ENCODE measurements at places on chromosomes 5 and 9. TPM values are rescaled to one million over a fixed set of nuclear protein-coding genes. Genes with fewer than 3 reads are reported as not detected.

GRCh38 chr9:123669346-123669745, 260.6 kb downstream of the DENND1A start:
- no peak overlapping the region for H3K27ac ChIP-seq
- no peak for DNase-seq
- H3K4me3 ChIP-seq: no peak overlapping the region
- H3K36me3 ChIP-seq: peaks cover 17% of the 10 kb centered on the region
- H3K27me3 ChIP-seq: no peaks in the 10 kb centered on the region
- no peaks in the 10 kb centered on the region for H3K4me1 ChIP-seq

DNA sequence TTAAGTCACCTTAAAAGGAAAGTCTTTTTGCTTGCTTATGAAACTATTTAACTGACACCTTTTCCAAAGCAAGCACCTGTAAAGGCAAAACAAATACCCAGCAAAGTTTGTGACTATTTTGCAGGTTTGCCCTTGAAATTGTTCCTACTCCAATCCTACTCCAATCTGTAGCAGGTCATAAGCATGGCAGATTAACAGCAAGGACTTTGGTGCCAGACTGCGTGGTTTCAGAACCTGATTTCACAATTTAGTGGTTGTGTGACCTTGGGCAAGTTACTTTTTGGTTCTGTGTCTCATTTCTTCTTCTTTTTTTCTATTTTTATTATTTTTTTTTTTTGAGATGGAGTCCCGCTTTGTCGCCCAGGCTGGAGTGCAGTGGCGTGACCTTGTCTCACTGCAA, 282.1 kb downstream of the RFX3 start:
- H3K36me3 ChIP-seq: no peaks in the 10 kb centered on the region
- no peak for DNase-seq
- no peak overlapping the region for H3K4me3 ChIP-seq
- H3K27me3 ChIP-seq: no peaks in the 10 kb centered on the region

DNA sequence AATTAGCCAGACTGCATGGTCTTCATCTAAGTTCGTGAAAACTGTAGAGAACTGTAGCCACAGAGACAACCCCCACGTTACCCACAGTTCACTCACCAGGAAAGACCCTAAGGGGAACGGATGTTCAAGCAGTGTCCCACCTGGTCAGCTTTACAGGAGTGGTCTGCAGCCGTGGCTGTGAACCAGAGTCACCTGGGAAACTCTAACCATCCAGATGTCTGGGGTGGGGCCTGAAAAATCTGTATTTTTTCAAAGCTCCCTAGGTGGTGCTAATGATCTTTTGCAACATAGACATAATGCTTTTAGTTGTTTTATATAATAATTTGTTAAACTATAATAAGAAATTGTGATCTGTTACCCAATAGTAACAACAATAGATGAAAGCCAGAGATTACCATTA, 47.7 kb upstream of the ANGPTL2 start:
- no peaks in the 10 kb centered on the region for H3K27me3 ChIP-seq
- no peak overlapping the region for H3K4me3 ChIP-seq
- H3K4me1 ChIP-seq: no peaks in the 10 kb centered on the region
- H3K27ac ChIP-seq: no peak overlapping the region
- H3K36me3 ChIP-seq: no peaks in the 10 kb centered on the region

DNA sequence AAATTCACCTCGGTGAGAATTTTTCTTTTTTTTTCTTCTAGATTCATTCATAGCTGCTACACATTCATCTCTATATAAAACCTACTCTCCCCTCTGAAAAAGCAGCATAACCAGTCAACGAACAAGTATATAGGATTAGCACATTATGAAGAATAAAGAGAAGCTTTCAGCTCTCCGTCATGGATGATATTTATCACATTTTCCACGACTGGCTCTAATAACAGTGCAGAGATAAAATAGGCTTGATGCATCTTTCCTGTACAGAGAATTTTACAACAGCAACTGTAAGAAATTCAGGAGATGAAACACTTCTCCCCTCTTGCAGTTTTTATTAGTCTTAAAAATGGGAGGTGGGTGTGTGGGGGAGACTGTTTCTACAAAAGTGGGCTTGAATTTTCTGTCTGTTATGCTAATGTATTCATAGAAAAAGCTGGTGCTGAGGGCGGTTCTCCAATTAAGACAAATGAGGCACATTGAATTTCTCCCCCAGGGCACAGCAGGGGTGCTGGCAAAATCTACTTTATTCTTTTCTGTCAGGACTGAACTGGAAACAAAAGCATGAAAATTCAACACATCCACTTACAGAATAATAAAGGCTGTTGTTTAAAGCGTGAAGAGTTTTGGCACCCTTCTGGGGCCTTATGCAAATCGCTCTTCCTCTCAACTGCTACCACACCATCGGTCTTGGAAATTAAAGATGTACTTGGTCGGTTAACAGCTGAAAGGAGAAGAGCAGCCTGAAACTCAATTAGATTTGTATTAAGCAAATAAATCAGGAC, 233.9 kb upstream of the ZNF608 start:
- no peaks in the 10 kb centered on the region for H3K36me3 ChIP-seq
- H3K4me1 ChIP-seq: peaks cover 5% of the 10 kb centered on the region
- no peak overlapping the region for H3K4me3 ChIP-seq
- no peaks in the 10 kb centered on the region for H3K27me3 ChIP-seq
- peak overlapping the region; percentile 91 for H3K27ac ChIP-seq

DNA sequence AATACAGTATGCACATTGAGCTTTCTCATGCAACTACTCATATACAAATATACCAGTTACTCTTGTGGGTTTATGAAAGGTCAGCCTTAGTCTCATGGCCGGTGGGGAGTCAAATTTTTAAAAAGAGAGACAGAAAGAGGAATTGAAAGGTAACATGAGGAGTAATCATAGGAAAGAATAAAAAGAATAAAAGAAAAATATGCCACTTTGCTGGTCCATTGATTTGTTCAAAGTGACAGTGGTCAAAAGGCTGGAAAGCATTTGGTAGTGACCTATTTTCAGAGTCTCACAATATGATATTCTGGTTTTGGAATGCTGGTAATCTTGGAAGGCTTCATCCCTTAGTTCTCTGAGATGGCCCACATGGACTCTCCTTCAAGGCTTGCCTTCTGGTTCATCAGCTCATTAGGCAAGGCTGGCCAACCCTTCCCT, 67.0 kb downstream of the ZNF366 start:
- no peak for DNase-seq
- peaks cover 7% of the 10 kb centered on the region for H3K27me3 ChIP-seq
- no peaks in the 10 kb centered on the region for H3K36me3 ChIP-seq
- H3K4me1 ChIP-seq: no peaks in the 10 kb centered on the region

DNA sequence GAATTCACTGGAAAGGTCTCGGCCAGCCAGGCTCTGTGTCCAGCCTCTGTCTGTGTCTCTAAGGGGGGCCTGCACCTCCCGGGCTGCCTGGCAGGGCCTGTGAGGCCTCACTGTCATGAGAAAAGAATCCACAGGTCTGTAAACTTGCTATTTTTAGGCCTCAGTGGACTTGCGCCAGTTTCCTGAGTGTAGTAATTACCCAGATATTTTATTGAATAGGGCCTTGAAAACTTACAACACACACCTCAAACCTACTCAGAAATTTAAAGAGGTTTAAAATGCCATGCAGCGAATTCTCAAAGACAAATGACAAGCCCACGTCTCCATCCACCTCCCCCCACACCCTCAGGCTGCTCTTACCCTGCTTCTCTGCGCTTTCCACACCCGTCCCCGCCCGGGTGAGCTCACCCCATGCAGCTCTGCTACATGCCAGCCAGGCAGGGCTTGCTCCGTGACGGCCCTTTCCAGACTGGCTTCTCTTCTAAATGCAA, 8.8 kb upstream of the TENT4A start:
- no peaks in the 10 kb centered on the region for H3K4me1 ChIP-seq
- H3K36me3 ChIP-seq: no peaks in the 10 kb centered on the region
- no peak for DNase-seq
- H3K27ac ChIP-seq: no peak overlapping the region

GRCh38 chr5:124905256-124906130, 159.1 kb upstream of the ZNF608 start:
- peak overlapping the region; percentile 63 for H3K27ac ChIP-seq
- H3K4me1 ChIP-seq: peaks cover 26% of the 10 kb centered on the region
- H3K4me3 ChIP-seq: no peak overlapping the region
- DNase-seq: no peak
- no peaks in the 10 kb centered on the region for H3K27me3 ChIP-seq
- no peaks in the 10 kb centered on the region for H3K36me3 ChIP-seq

- H3K36me3 ChIP-seq: no peaks in the 10 kb centered on the region
- H3K4me3 ChIP-seq: no peak overlapping the region
- H3K27me3 ChIP-seq: no peaks in the 10 kb centered on the region
- DNase-seq: no peak
- no peaks in the 10 kb centered on the region for H3K4me1 ChIP-seq
These were observed 15.5 kb downstream of the OTULINL start for GRCh38 chr5:14597080-14597479.

DNA sequence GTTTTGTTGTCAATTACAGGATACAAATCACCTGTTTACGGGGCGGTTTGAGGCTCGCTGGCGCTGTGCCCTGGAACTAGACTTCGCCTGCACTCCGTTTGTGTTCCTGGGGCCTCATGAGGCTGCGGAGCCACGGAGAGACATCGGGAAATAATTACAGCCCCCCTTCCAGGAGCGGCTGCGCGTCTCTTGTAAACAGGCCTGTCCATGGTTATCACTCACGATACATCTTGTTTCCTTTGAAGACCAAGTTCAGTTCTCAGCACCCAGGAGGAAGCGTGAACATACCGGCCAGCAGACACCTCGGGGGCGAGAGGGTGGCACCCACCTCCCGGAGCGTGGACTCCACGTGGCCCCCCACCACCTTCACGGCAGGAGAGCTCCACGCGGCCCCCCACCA, 297.1 kb upstream of the IRX4 start:
- H3K4me1 ChIP-seq: peaks cover 7% of the 10 kb centered on the region
- H3K36me3 ChIP-seq: no peaks in the 10 kb centered on the region

DNA sequence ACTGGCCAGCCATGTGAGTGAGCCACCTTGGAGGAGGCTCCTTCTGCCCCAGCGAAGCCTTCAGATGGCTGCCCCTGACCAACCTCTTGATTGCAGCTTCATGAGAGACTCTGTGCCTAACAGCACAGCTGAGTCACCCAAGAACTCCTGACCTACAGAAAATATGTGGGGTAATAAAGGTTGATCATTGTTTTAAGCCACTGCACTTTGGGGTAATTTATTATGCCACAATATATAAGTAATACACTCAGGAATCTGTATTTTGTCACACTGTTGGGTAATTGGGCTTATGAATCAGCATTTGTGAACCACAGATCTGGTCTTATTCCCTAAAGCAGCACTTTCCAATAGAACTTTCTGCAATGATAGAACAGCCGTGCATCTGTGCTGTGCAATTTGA, 24.4 kb upstream of the VDAC1 start:
- H3K27me3 ChIP-seq: no peaks in the 10 kb centered on the region
- H3K36me3 ChIP-seq: no peaks in the 10 kb centered on the region
- DNase-seq: no peak
- no peak overlapping the region for H3K4me3 ChIP-seq
- no peaks in the 10 kb centered on the region for H3K4me1 ChIP-seq
- no peak overlapping the region for H3K27ac ChIP-seq

DNA sequence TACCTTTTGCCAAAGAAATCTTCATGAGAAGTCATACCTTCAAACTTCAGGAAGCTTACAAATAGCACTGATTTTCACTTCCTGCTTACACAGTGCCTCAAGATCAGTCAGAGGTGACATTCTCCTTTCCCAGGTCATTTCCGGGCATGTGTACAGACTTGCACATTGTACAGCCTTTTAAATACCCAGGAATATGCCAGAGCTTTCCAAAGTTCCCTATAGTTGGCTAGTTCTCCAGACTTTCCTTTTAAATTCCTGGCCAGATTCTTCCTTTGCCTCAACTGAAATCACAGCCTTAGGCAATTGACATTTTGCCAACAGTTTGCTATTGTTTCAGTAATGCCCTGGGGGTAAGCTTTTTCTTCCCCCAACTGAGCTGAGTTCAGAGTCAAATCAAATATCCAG, 47.2 kb downstream of the RFX3 start:
- peaks cover 7% of the 10 kb centered on the region for H3K4me1 ChIP-seq
- DNase-seq: no peak
- H3K27me3 ChIP-seq: no peaks in the 10 kb centered on the region
- H3K4me3 ChIP-seq: no peak overlapping the region

GRCh38 chr5:128537221-128537999, 635 bp downstream of the FBN2 start:
- H3K27me3 ChIP-seq: peaks cover 10% of the 10 kb centered on the region
- no peaks in the 10 kb centered on the region for H3K4me1 ChIP-seq
- H3K4me3 ChIP-seq: peak overlapping the region; percentile 70

- H3K27ac ChIP-seq: no peak overlapping the region
- H3K4me3 ChIP-seq: no peak overlapping the region
- no peak for DNase-seq
These were observed 39.9 kb downstream of the ARHGAP26 start for GRCh38 chr5:142810081-142810480.

GRCh38 chr9:69181908-69182353, 7.9 kb downstream of the TJP2 start:
- H3K27me3 ChIP-seq: no peaks in the 10 kb centered on the region
- peaks cover 19% of the 10 kb centered on the region for H3K4me1 ChIP-seq
- H3K36me3 ChIP-seq: no peaks in the 10 kb centered on the region
- no peak for DNase-seq
- no peak overlapping the region for H3K27ac ChIP-seq
- no peak overlapping the region for H3K4me3 ChIP-seq

DNA sequence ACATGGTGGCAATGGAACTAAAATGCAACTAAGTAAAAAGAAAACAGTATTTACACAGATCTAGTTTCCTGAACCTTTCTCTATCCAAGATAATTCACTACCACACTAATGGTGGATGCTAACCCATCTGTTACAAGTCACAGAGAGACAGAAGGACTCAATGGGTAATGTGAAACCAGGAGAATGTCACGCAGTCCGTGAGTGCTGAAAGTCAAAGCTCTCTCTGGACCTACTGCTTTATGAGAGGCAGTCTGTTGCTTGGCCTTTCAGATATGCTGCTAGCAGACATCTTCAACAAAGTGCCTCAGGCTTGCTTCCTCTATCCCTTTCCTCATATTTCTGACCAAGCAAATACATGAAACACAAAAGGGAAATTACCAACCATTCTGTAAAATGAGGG, 69.0 kb upstream of the GLRX start:
- H3K27ac ChIP-seq: no peak overlapping the region
- DNase-seq: no peak
- H3K27me3 ChIP-seq: no peaks in the 10 kb centered on the region
- H3K4me3 ChIP-seq: no peak overlapping the region
- H3K36me3 ChIP-seq: peaks cover 94% of the 10 kb centered on the region

GRCh38 chr5:27171761-27172261, 133.4 kb upstream of the CDH9 start:
- H3K27ac ChIP-seq: no peak overlapping the region
- no peaks in the 10 kb centered on the region for H3K36me3 ChIP-seq
- H3K27me3 ChIP-seq: no peaks in the 10 kb centered on the region
- H3K4me1 ChIP-seq: no peaks in the 10 kb centered on the region
- DNase-seq: no peak

DNA sequence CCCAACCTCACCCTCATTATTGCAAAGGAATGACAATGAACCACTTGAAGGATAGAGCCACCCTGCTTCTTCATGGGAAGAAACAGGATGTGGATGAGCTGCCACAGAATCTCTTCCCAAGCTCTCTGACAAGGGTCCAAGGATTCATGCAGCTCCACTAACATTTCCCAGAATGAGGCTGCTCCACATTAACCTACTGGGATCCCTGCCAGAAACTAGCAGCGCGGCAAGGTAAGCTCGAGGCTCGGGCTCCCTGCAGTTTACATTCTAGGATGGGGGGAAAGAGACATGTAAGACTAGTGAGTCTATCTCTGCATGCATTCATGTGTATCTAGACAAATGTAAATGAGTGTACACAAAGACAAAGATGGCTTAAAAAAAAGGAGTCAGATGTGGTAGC, 12.1 kb downstream of the DCAF12 start:
- no peak for DNase-seq
- H3K27me3 ChIP-seq: no peaks in the 10 kb centered on the region
- H3K27ac ChIP-seq: no peak overlapping the region
- no peak overlapping the region for H3K4me3 ChIP-seq
- H3K36me3 ChIP-seq: peaks cover 69% of the 10 kb centered on the region

The PCDHB4 gene
- total RNA-seq: 1.7 TPM

The SPINK7 gene
- not detected for total RNA-seq

The PCDHB13 gene
- total RNA-seq: 3.3 TPM

The JAKMIP2 gene
- total RNA-seq: 15.5 TPM

The GIN1 gene
- total RNA-seq: 5.3 TPM

Measured in endodermal cell (in vitro differentiated cells).